Kidney epithelial cell (primary cell): ENCODE measurements at places on chromosomes 11 and 22. TPM values are rescaled to one million over a fixed set of nuclear protein-coding genes. Genes with fewer than 3 reads are reported as not detected.

Gene NPTXR
- 2.4 and 5.4 TPM in 2 replicates for total RNA-seq

Gene PKNOX2
- 0.42 and 0.68 TPM in 2 replicates for total RNA-seq

Gene OR5B21
- total RNA-seq: not detected in 2 replicates

Gene RTN4RL2
- total RNA-seq: 0.48 and 0.67 TPM in 2 replicates

Gene RAG1
- total RNA-seq: 2.4 and 2.5 TPM in 2 replicates

Gene BACE1
- total RNA-seq: 13.6 and 17.2 TPM in 2 replicates

Gene NELL1
- 0.14 and 0.17 TPM in 2 replicates for total RNA-seq

Gene SCGB1C1
- total RNA-seq: not detected in 2 replicates

Gene SOX10
- total RNA-seq: not detected in 2 replicates

Gene OPCML
- under 0.01 and 0.27 TPM in 2 replicates for total RNA-seq

Gene GAS2L1
- total RNA-seq: 8.9 and 10.3 TPM in 2 replicates

Gene NLRP14
- total RNA-seq: not detected in 2 replicates

Gene SOX6
- total RNA-seq: 2.7 and 4.1 TPM in 2 replicates

Gene APOL3
- 4.4 and 19.2 TPM in 2 replicates for total RNA-seq

Gene TMEM41B
- total RNA-seq: 48.7 and 57.4 TPM in 2 replicates

Gene ST14
- total RNA-seq: 93.0 and 98.4 TPM in 2 replicates

Gene MAJIN
- total RNA-seq: 0.17 and 0.68 TPM in 2 replicates

Gene TIMP3
- 44.2 and 45.6 TPM in 2 replicates for total RNA-seq

Gene TSKU
- total RNA-seq: 59.5 and 67.6 TPM in 2 replicates

Gene KCNJ1
- total RNA-seq: not detected in 2 replicates

Gene OR5A2
- not detected in 2 replicates for total RNA-seq

Gene RPS13
- 1,517 and 1,891 TPM in 2 replicates for total RNA-seq

Gene OR51B5
- total RNA-seq: not detected in 2 replicates

Gene MEI1
- total RNA-seq: 1.5 and 3.4 TPM in 2 replicates

Gene MMP12
- 0.07 TPM in 1 of 2 replicates, not detected in the other for total RNA-seq

Gene PYGM
- total RNA-seq: 0.17 and 0.27 TPM in 2 replicates

Gene MB
- total RNA-seq: not detected in 2 replicates

Gene MCHR1
- total RNA-seq: 0.63 and 1.7 TPM in 2 replicates

Gene MAP6
- total RNA-seq: 3.3 and 5.7 TPM in 2 replicates

Gene RASD2
- total RNA-seq: 0.04 and 1.4 TPM in 2 replicates

Gene DNAJB13
- not detected in 2 replicates for total RNA-seq

Gene AMOTL1
- total RNA-seq: 48.8 TPM in 2 replicates

Gene SLC16A8
- total RNA-seq: 0.08 and 0.14 TPM in 2 replicates

Gene PTS
- 24.1 and 34.2 TPM in 2 replicates for total RNA-seq

Gene OR8G5
- not detected in 2 replicates for total RNA-seq

Gene CLNS1A
- total RNA-seq: 75.3 and 115 TPM in 2 replicates

Gene OR2AG2
- 0.04 and 0.27 TPM in 2 replicates for total RNA-seq

Gene SCN3B
- total RNA-seq: 2.1 and 2.4 TPM in 2 replicates

Gene DDTL
- total RNA-seq: 0.75 and 1.2 TPM in 2 replicates

Gene CNIH2
- total RNA-seq: 0.04 and 0.21 TPM in 2 replicates

Gene CYB5R2
- 14.2 and 17.2 TPM in 2 replicates for total RNA-seq

Gene LRRC4C
- 0.14 and 1.5 TPM in 2 replicates for total RNA-seq

Gene KRTAP5-10
- total RNA-seq: not detected in 2 replicates

Gene TMEM151A
- 0.08 TPM in 1 of 2 replicates, not detected in the other for total RNA-seq

Gene TSG101
- 131 and 180 TPM in 2 replicates for total RNA-seq

Gene FBXO3
- total RNA-seq: 29.9 and 34.6 TPM in 2 replicates

Gene NARS2
- total RNA-seq: 16.7 and 25.5 TPM in 2 replicates

Gene SCGB2A2
- total RNA-seq: not detected in 2 replicates
